ENCODE measurements at places on chromosomes 1 and 21.

- peak; percentile 65 for DNase-seq
Measured at GRCh38 chr1:64171246-64171645, 32.2 kb upstream of the UBE2U start.

GRCh38 chr1:224753491-224753890 is 137.4 kb downstream of the CNIH3 start:
- DNase-seq, result no peak

- peak; percentile 50 for DNase-seq
Measured at GRCh38 chr21:35779690-35780570, 280.4 kb downstream of the SETD4 start.

- no peak for DNase-seq
Measured at GRCh38 chr1:161817176-161817730, 51.1 kb downstream of the ATF6 start.

DNA sequence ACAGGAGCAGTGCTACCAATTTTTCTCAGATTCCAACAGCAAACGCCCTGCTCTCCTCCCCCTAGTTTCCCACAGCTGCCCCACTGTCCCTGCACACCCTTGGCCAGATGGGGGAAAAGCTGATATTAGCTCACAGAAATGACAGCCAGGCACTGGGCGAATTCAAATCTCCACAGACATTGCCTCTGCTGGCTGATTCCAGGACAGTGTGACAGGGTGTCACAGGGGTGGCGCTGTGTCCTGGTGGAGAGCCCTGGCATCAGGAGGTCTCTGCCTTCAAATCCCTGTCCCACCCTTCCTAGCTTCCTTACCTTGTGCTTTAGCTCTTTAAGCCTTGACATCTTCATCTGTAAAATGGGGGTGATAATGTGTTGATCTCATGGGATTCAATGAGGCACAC is 10.4 kb downstream of the OLIG1 start:
- no peak for DNase-seq

DNA sequence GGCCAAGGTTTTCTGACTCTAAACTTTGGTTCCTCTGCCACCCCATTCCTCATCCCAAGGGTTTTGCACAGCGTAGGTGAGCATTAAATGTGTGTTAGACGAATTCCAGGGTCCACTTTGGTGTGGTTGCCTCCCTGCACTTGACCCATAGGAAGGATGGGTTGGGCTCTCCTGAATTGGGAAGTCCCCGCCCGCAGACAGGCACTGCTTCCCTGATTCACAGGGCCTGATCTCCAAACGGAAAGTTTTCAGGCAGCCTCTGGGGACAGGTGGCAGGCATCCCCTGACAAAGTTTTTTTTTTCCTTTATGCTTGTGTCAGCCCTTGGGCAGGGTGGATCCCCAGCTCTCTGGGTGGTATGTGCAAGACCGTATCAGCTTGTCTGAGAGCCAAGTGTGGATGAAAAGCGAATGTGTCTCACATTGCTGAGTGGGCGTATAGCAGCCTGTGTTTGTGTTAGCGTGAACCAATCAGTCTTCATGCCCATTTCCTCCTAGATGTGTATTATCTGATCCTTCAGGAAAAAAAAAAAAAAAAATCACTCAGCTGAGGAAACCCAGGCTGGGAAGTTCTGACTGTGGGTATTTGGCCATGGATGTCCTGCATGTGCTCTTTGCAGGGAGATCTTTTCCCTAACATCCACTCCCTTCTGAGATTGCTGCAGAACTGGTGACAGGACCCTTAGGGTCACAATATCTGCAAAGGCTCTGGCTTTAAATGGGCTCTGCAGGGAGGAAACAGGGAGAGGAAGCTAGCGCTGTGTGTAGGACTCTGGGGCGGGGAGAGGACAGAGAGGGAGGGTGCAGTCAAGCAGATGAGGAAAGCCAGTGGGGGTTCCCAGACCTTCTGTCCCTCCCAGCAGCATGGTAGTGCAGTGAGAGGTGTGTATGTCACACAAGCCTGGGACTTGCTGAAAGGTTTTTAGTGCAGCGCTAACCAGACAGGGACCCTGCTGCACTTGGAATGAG is 42.2 kb upstream of the TRABD2B start:
- peak; percentile 29 for DNase-seq

DNA sequence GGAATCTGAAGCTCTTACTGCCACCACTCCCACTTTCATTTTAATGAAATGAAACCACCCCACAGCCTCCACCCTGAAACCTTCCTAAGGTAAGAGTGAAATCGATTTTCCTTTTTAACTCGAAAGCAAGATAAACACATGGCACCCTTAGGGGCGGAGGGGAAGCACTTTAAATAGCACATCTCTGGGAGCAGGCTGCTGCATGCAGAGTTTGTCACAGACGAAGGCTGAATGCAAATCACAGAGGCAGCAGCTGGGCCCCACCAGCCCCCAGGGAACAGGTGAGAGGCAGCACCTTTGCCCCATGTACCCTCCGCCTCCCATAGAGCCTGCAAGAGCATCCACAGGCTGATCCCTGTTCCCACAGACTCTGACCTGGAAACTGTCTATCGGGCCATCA is 60.0 kb upstream of the GRIK3 start:
- no peak for DNase-seq

- DNase-seq, result no peak
Measured at GRCh38 chr1:228861832-228862180, 126.5 kb downstream of the RHOU start.

DNA sequence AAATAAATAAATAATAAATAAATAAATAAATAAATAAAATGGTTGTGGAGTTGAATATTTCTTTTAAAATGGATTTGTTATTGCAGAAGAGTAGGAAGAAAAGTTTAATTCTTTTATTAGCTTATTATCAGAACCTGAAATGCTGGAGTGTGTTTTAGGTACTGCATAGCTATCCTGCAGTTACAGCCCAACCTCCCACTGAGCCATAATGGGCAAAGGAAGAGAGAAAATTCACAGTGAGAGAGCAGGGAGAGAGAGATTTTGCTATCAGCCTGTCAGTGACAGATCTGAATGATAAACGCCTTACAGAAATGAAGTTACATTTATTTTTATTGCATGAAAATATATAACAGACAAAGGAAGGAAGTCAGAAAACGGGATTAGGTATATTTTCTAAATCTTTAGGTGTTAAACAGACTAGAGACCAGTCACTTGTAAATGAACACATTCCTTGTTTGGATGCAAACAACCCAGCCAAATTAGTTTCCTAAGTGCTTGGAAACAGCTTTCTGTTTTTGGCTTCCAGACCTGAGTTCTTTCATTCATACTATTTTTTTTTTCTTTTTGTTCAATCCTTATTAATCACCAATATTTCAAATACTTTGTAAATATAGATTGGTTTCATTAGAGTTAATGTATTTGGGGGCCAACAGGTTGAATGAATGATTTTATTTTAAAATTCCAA is 425.3 kb downstream of the USP25 start:
- no peak for DNase-seq

GRCh38 chr1:41683681-41684500 is 199.4 kb upstream of the EDN2 start:
- DNase-seq, result no peak

DNA sequence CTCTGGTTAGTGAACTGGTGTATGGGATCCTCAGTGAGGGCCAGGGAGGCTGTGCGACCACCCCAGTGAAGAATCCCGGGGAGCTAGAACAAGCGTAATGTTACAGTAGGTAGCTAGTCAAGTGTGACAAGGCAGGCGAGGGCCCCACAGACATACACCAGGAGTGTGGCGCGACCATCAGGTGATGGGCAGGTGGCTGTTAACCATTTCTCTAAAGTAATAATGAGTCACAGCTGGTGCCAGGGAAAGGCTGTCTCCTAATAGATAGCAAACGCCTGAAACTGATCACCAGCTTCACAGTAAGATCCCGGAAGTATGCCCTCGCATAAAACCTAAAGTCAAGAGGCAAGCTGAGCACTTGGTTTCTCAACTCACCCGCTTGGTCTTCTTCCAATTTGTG is 40.5 kb upstream of the TARBP1 start:
- DNase-seq, result no peak

- DNase-seq, result no peak
Measured at GRCh38 chr21:16910435-16911165, 602.2 kb upstream of the CXADR start.

GRCh38 chr1:1091344-1092148 is 17.4 kb upstream of the RNF223 start:
- DNase-seq, result no peak

DNA sequence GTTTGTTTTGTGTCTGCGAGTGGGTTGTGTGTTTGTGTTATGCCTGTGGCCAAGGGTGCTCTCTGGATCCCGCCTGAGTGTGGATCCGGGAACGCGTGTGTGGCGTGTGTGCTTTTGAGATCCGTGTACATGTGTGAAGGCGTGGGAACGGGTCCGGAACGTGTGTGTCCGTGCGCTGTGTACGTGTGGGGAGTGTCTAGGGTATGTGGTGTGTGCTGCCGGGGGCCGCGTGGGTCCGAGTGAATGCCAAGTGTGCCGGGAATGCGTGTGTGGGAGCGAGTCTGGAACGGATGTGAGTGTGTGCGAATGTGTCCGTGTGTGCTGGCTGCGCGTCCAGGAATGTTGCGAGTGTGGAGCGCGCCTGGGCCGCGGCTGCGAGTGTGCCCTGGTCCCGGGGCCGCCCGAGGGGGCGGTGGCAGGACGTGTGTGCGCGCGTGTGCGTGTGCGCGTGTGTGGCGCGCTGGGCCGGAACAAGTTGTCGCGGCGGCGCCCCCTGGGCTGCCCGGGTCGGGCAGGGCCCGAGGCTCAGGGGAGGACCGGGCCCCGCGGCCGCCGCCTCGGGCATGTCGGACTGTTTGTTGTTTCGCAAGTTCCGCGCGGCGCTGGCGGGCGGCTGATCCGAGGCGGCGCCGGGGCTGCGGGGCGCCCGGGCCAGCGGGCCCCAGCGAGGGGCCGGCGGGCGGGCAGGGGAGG is 953 bp downstream of the PTPRU start:
- DNase-seq, result peak; percentile 51

- DNase-seq, result peak; percentile 14
Measured at GRCh38 chr1:221670081-221670480, 71.8 kb downstream of the DUSP10 start.

GRCh38 chr1:32239790-32240139 is 7.3 kb upstream of the FAM167B start:
- no peak for DNase-seq

- peak; percentile 11 for DNase-seq
Measured at GRCh38 chr1:152252157-152252556, 28.2 kb upstream of the HRNR start.

GRCh38 chr1:17635811-17636210 is 96.3 kb downstream of the ARHGEF10L start:
- no peak for DNase-seq

GRCh38 chr1:111275780-111276433 is 14.7 kb upstream of the CHIA start:
- no peak for DNase-seq

DNA sequence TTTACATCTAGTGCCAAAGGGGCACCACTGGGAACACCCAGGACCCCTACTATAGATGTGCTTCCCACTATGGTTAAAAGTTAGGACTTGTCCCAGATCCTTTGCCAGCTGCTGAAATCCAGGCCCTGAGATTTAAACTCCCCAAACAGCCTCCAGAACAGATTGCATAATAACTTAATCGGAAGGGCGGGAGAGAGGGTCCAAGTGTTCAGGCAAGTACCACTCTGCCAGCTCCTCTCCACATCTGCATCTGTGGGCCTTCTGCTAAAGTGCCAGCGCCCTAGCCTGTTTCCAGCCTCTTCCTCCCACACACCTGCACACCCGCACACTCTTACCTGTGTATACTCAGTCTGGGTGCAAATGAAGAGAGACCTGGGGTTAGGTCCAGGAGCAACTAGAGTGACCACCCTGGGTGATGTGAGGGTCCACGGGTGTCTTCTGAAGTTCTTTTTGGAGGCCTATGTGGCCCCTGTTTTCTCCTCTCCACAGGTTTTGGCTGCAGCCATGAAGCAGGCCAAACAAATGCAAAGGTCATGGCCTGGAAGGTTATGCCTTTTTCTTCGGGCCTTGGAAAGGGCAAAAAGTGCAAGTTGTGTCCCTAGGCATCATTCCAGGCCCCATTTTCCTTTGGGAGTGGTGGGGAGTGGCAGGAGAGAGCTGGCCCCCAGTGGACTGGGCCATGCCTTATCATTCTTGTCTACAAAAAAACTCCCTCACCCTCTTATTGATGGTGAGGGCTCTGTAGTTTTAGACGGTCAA is 29.3 kb downstream of the KIRREL1 start:
- DNase-seq, result no peak

DNA sequence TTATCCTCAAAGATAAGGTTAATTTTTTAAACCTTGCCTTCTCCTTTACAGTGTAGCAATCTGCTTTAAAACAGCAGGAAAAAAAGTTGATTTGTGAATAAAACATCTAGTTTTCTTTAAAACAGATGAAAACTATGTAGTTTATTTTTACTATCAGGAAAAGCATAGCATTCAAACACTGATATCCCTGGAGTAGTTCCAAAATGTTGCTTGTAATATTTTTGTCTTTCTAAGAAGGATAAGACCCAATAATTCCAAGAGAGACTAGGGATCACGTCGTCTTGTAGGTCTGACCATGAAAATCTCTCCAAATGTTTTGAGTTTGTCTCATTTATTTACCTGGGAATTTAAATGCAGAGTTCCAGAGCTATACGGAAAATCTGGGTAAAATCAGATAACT is 204.0 kb downstream of the NTNG1 start:
- DNase-seq, result no peak

DNA sequence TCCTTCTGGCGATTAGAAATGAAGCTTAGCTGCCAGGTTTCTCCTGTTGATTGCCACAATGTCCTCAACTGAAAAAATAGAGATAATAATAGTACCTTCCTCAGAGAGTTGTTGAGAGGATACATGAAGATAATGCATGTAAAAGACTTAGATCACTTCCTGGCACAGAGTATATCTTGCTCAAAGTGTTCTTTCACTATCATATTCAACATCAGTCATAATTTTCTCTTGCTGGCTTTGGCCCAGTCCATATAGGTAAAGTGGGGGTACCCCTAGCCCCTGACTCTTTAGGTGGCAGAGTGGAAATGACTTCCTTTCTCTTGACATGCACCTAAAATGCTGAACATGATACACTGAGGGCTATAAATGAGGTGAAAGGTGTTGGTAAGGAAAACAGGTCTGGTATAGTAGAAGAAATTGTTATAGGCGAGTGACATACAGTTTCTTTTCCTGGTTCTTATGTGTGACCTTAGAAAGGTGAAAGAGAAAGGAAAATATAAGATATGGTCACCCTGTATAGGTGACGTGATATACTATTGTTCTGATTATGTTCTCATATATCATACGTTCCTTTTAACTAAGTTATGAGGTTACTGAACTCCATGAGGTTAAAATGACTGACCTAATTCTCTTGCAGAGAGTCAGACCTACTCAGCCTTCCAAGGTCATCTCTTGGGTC is 209.9 kb upstream of the DEPDC1 start:
- DNase-seq, result no peak

DNA sequence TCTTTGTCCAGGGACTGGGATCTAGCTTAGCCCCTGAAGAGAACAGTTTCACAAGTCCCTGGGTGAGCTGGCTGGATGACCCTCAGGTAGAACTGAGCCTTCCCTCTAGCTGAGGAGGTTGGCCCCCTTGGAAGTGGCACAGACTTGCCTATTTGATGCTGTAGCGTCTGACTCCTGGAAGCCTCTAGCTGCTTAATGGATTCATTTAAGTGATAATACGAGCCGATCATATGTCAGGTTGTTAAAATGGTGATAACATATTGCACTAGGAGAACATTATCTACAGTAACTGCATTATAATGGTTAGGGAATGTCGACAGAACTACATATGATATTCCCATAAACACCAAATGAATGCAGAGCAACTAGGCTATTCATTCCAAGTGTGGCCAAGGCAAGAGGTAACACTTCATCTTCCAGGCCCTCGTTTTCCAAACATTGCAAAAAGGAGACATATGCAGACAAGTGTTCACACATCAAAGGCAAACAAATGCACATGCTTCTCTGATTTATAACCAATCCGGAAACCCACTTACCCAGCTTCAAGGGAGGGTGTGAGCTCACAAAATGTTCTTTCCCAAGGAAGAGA is 340.1 kb upstream of the PLXNA2 start:
- no peak for DNase-seq

- peak; percentile 73 for DNase-seq
Measured at GRCh38 chr1:223137455-223138085, 5.5 kb downstream of the TLR5 start.
